ENCODE measurements at places on chromosomes 4 and X. TPM values are rescaled to one million over a fixed set of nuclear protein-coding genes. Genes with fewer than 3 reads are reported as not detected.

The TMPRSS11A gene
- total RNA-seq = not detected

The SSX1 gene
- not detected for total RNA-seq

DNA sequence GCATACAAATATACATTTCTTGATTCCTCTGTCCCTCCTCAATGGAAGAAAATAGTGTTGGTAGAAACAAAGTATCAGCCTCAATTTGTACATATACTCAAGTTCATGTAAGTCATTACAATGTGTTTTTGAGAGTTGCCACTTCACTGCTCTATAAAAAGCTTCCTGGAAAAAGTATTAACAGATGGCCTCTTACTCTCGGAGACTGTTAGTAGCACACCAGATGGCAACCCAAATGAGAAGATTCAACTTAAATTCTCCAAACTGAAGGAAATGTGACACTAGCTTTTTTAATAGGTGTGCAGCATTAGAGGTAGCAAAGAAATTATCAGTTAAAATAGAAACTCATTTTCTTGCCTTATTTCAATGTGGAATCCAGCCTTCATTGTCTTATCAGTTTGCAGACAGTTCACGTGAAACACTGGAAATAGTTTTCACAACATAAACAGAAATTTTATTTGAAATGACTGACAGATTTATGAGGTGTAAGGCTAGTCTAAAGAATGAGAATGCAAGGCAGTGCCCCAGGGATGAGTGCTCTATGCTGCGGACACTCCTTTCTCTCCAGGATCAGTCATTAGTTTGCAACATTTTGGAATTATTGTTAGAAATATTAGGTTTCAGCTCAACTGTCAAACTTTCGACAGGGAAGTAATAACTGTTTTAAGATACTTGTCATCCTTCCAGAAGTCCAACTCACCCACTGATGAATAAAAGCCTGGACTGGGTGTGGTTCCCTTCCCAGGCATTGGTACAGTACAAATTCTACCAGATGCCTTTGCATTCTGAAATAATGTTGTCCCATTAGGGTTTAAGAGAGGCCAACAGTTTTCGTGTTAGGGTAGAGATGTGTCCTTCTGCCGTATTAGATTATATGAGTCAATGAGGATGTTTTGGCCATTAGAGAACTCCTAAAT is 50.9 kb downstream of the IDS start:
- H3K4me1 ChIP-seq = no peaks in the 10 kb centered on the region
- no peak overlapping the region for H3K4me3 ChIP-seq
- DNase-seq = no peak
- no peaks in the 10 kb centered on the region for H3K36me3 ChIP-seq

- no peak overlapping the region for H3K4me3 ChIP-seq
- H3K27ac ChIP-seq = no peak overlapping the region
- no peaks in the 10 kb centered on the region for H3K27me3 ChIP-seq
- H3K36me3 ChIP-seq = no peaks in the 10 kb centered on the region
- H3K4me1 ChIP-seq = no peaks in the 10 kb centered on the region
These were observed 43.7 kb downstream of the SAT1 start for GRCh38 chrX:23826653-23827052.

DNA sequence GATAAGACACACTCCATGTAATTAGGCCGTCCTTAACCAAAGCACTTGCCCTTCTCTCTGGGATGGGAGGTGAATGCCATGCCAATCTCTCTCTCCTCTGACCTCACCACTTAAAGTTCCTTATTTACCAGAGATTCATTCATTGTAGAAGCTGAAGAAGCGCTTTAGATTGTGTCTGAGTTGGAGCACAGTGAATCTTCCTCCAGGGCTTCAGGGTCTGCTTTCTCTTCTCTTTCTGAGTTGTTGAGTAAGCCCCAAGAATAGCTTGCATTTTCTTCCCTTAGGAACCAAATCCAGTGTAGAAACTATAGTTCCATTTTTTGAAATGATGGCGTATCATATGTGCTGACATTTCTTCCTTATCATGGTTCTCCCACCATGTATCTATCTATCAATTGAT is 104.5 kb upstream of the MAML3 start:
- peaks cover 13% of the 10 kb centered on the region for H3K4me1 ChIP-seq

GRCh38 chrX:84729408-84729807 is 227.2 kb upstream of the HDX start:
- no peak overlapping the region for H3K27ac ChIP-seq
- no peak overlapping the region for H3K4me3 ChIP-seq
- no peaks in the 10 kb centered on the region for H3K36me3 ChIP-seq
- DNase-seq = no peak
- no peaks in the 10 kb centered on the region for H3K27me3 ChIP-seq

GRCh38 chr4:126233483-126233882 is 918.7 kb downstream of the FAT4 start:
- H3K36me3 ChIP-seq = no peaks in the 10 kb centered on the region
- no peak overlapping the region for H3K27ac ChIP-seq
- no peaks in the 10 kb centered on the region for H3K4me1 ChIP-seq
- H3K4me3 ChIP-seq = no peak overlapping the region
- no peaks in the 10 kb centered on the region for H3K27me3 ChIP-seq

- H3K4me3 ChIP-seq = no peak overlapping the region
- no peaks in the 10 kb centered on the region for H3K36me3 ChIP-seq
- H3K27ac ChIP-seq = no peak overlapping the region
- no peaks in the 10 kb centered on the region for H3K27me3 ChIP-seq
- no peaks in the 10 kb centered on the region for H3K4me1 ChIP-seq
- DNase-seq = no peak
These were observed 335.7 kb upstream of the FSTL5 start for GRCh38 chr4:162499478-162499877.

- H3K4me3 ChIP-seq = no peak overlapping the region
- no peaks in the 10 kb centered on the region for H3K4me1 ChIP-seq
- no peak overlapping the region for H3K27ac ChIP-seq
- no peak for DNase-seq
These were observed 25.4 kb upstream of the METAP1 start for GRCh38 chr4:98969878-98970785.

The SMAD1 gene
- 4.3 TPM for total RNA-seq

The ANTXR2 gene
- total RNA-seq = 10.6 TPM

GRCh38 chr4:108959491-108959890 is 196.6 kb upstream of the ETNPPL start:
- no peak for DNase-seq
- no peak overlapping the region for H3K4me3 ChIP-seq
- H3K27me3 ChIP-seq = peaks cover 10% of the 10 kb centered on the region
- no peaks in the 10 kb centered on the region for H3K36me3 ChIP-seq
- no peaks in the 10 kb centered on the region for H3K4me1 ChIP-seq

DNA sequence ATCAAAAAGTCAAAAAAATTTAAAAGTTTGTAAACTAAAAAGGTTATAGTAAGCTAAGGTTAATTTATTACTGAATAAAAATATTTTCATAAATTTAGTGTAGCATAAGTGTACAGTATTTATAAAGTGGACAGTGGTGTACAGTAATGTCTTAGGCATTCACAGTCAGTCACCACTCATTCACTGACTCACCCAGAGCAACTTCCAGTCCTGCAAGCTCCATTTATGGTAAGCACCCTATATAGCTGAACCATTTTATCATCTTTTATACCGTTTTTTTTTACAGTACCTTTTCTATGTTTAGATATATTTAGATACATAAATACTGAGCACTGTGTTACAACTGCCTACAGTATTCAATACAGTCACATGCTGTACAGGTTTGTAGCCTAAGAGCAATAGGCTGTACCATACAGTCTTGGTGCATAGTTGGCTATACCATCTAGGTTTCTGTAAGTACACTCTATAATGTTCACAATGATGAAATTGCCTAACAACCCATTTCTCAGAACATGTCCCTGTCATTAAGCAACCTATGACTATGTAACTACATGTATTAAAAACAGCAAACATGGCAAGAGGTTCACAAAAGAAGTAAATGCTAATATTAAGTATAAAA is 18.6 kb downstream of the ACSL4 start:
- peaks cover 31% of the 10 kb centered on the region for H3K4me1 ChIP-seq
- H3K36me3 ChIP-seq = peaks cover 4% of the 10 kb centered on the region
- no peak for DNase-seq
- H3K4me3 ChIP-seq = no peak overlapping the region

- H3K36me3 ChIP-seq = peaks cover 43% of the 10 kb centered on the region
- peak overlapping the region; percentile 90 for H3K4me3 ChIP-seq
- peak; percentile 71 for DNase-seq
- H3K27ac ChIP-seq = peak overlapping the region; percentile 95
- H3K27me3 ChIP-seq = no peaks in the 10 kb centered on the region
- H3K4me1 ChIP-seq = peaks cover 52% of the 10 kb centered on the region
These were observed 1.9 kb downstream of the USP38 start for GRCh38 chr4:143186649-143187048.

The TAF7L gene
- total RNA-seq = 0.19 TPM

- DNase-seq = no peak
- H3K4me3 ChIP-seq = no peak overlapping the region
- H3K36me3 ChIP-seq = peaks cover 5% of the 10 kb centered on the region
- peaks cover 2% of the 10 kb centered on the region for H3K4me1 ChIP-seq
- peaks cover 7% of the 10 kb centered on the region for H3K27me3 ChIP-seq
These were observed 6.1 kb downstream of the F8A1 start for GRCh38 chrX:154892296-154892695.

- no peaks in the 10 kb centered on the region for H3K4me1 ChIP-seq
- DNase-seq = no peak
- H3K27me3 ChIP-seq = no peaks in the 10 kb centered on the region
- H3K36me3 ChIP-seq = no peaks in the 10 kb centered on the region
These were observed 72.7 kb upstream of the EDNRA start for GRCh38 chr4:147408189-147408588.

DNA sequence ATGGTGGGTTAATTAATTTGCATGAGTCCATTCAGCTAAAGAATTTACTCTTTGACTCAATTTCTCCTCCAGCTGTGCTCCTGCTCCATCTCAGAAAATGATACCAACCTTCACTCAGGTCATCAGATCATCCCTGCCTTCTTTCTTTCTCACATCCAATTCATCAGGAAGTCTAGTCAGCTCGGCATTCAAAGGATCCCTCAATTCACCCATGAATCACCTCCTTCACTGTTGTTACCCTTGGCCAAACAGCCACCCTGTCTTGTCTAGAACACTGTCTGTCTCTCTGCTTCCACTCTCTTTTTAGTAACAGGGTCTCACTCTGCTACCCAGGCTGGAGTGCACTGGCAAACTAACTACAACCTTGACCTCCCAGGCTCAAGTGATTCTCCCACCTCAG is 337.4 kb upstream of the SFRP2 start:
- no peaks in the 10 kb centered on the region for H3K27me3 ChIP-seq
- no peak overlapping the region for H3K27ac ChIP-seq
- no peak for DNase-seq
- H3K4me1 ChIP-seq = no peaks in the 10 kb centered on the region
- no peak overlapping the region for H3K4me3 ChIP-seq
- no peaks in the 10 kb centered on the region for H3K36me3 ChIP-seq

GRCh38 chr4:80235451-80235850 is 31.0 kb upstream of the FGF5 start:
- peaks cover 18% of the 10 kb centered on the region for H3K27me3 ChIP-seq
- no peak overlapping the region for H3K27ac ChIP-seq
- no peaks in the 10 kb centered on the region for H3K4me1 ChIP-seq
- H3K36me3 ChIP-seq = no peaks in the 10 kb centered on the region
- DNase-seq = no peak
